ENCODE measurements at places on chromosomes 3 and 15.
A peak's percentile ranks its signal among the peaks of the same experiment; 100 is the strongest.

DNA sequence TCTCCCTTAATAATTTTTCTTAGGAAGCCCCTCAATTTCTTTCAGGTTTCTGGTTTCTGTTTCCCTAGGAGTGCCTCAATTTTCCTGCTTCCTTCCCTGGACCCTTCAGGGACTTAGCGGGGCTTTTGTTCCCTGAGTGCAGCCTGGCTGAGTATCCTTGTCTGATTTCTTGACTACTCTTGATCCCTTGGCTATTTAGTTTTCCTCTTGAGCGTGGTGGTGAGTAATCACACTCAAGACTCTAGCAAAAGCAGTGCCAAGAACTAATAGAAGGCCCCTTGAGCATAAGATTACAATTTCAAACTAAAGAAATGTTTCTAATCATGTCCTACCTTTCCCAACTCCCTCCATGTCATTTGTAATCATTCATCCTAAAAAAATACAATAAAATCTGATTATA is 94.3 kb upstream of the C3orf80 start:
- no peak for DNase-seq

DNA sequence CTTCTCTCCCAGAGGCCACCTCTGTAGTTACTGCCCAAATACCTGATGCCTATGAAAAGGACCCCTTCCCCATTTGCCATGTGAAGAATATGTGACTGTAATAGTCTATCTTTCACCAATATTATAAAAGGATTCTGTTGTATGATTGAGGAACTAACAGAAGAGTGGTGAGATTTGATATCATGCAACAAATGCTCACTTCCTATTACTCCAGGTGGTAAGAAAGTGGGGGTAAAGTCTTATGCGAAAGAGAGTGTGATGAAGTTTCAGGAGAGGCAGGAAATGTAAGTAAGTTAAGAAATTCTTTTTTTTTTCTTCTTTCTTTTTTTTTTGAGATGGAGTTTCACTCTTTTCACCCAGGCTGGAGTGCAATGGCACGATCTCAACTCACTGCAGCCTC is 24.4 kb upstream of the RAP2B start:
- DNase-seq, result peak; percentile 59

DNA sequence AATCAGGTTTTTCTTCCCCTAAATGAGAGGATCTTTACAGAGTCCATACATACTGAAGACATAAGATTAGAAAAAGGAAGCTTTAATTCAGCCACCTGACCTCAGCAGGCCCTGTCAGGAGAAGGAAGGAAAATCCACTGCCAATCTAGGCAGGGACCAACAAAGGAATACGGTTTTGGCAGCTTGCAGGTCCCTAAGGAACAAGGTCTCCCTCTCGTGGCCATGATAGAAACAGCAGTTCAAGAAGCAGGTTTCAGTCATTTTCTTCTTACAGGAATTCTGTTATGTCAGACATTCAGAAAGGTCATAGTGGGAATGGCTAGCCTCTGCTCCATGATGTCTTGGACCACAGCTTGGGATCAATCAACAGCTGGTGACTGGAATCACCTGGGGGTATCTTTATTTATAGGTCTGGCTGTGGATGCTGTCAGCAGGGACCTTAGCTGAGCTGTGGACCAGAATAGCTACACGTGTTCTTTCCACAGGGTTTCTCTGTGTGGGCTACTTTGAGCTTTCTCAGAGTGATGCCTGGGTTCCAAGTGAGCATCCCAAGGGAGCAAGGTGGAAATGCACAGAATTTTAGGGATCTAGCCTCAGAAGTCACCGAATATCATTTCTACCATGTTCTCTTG is 9.4 kb upstream of the CMSS1 start:
- DNase-seq, result peak; percentile 54

DNA sequence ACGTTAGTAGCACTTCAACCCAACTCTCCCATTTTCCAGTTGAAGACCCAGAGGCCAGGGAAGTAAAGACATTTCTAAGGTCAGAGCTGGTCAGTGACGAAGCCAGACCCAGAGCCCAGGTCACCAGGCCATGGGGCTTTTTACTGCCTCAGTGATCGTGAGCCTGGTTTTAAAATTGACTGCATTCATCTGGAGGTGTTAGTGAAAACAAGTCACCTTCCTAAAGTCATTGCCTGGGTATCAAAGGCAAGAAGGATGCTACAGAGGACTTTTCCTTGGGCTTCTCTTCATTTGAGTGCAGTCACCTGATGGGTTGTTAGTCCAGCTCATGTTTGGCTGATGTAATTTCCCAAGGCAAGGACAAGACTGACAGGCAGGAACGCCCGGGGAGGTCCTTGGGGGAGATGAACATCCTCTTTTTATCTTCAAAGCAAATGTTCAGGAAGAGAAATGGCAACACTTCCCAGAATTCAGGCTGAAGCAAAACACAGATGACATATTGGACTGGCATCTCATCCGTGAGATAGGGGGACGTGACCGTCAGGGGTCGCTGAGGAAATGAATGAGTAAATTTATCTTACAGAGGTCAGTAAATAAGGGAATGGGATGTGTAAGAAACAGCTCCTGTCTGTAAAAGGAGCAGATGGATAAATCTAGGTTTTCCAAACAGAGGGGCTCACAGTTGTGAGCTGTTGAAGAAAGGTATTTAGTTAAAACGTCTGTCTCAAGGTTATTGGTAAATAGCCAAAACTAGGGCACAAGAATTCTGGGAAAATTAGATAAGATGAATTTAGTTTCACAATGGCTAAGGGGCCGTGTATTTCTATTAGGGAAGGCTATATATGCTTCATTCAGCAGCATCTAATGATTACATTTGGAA is 201.2 kb downstream of the OPA1 start:
- no peak for DNase-seq

DNA sequence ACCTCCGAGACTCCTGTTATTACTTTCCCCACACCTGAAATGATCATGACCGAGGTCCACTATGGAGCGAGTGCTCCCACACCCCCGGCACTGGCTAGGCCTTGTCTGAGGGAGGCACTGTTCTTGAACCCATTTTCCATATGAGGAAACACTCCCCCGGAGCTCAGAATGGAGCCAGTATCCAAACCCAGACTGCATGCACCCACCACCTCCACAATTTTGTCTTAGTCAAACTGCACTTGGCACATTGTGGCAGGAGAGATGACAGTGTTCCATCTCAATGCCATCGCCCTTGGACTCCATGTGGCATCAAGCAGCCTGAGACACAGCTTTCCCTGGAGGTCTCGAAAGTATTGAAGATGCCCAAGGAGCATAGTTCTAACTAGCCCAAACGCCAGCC is 154.1 kb downstream of the NUP210 start:
- DNase-seq, result no peak

GRCh38 chr3:195154793-195155535 is 116.0 kb downstream of the XXYLT1 start:
- DNase-seq, result no peak

DNA sequence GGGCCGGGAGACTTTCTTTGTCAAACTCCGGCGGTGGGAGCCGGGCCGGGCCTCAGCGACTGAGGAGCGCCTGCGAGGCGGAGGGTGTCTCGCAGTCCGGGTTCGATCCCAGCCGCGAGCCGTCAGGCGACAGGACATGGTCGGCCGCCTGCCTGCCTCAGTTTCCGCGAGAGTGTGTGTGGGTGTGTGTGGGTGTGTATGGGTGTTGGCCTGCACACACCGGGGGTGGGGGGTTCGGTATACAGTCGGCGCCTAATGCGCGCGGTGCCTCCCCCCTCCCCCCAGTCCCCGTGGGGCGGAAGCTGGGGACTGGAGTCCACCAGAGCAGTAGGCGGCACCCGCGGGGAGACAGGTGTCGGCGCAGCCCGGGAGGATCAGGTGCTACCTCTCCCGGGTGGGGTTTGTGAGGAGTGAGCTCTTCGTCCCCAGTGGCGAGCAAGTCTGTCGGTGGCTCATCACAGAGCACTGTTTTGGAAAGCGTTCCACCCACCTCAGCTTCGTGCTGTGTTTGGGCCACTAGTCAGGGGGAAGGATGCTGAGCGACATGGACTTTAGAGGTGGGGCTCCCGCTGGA is 246.3 kb downstream of the GOLGA6L6 start:
- no peak for DNase-seq

DNA sequence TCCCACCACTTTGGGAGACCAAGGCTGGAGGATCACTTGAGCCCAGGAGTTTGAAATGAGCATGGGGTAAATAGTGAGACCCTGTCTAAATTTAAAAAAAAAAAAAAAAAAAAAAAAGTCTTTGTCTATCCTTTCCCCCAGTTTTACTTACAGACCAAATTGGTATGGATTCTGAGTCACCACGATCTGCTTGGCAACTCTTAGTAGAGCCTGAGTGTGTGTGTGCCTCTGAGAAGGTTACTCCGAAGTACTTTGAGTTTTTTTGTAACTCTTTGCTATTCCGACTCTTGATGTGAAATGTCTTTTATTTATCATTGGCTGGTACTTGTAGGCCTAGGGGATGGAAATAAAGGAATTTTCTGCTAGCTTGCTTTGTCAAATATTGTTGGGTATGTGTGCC is 63.3 kb downstream of the RBM6 start:
- no peak for DNase-seq

- DNase-seq, result no peak
These were observed 25.9 kb upstream of the SPRED1 start for GRCh38 chr15:38226608-38227266.

All from RPMI8226 (cell line).